AML-193 (cell line): ENCODE measurements at places on chromosomes 12 and 14.

DNA sequence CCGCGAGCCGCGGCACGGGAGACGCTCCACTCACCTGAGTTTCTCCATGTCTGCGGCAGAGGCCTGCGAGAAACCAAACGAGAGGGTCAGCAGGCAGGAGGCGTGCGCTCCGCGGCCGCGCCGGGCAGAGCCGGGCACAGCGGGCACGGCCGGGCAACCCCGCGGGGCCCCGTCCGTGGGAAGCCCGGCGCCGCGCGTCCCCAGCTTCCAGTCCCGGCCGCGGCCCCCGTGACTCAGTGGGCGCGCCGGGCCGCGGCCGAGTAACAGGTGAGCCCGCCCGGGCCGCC, 19.4 kb downstream of the BEGAIN start:
- DNase-seq = no peak

DNA sequence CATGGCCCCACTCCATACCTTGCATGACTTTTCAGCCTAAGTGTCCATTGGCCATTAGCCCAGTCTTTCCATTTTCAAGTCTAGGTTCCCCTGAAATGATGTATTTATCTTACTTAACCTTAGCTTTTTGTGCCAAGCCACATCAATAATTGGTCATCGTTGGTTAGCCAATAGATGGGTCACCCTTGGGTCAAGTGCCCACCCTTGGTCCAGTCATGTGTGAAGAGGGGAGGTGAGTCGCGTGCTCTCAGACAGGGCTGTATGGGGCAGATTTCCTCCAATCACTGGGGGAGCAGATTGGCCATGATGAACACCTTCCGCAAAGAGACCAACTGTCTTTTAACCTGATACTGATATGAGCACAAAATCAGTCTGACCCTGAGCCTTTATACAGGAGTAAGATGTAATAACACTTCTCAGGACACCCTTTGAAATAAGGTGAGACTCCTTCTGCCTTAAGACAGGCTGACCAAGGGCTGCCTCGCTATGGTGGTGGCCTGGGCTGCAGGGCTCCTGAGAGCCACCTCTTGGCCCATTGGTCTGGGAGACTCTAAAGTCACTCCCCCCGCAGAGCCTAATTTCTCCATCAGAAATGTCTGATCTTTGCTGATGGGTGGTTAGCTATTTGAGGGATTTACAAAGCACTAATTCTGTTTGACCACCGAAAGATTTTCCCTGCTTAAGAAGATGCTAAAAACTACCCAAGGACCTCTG, 143.2 kb downstream of the ZFP36L1 start:
- no peak for DNase-seq

- peak; percentile 52 for DNase-seq
These were observed 93.0 kb downstream of the GTF2A1 start for GRCh38 chr14:81127785-81128184.

DNA sequence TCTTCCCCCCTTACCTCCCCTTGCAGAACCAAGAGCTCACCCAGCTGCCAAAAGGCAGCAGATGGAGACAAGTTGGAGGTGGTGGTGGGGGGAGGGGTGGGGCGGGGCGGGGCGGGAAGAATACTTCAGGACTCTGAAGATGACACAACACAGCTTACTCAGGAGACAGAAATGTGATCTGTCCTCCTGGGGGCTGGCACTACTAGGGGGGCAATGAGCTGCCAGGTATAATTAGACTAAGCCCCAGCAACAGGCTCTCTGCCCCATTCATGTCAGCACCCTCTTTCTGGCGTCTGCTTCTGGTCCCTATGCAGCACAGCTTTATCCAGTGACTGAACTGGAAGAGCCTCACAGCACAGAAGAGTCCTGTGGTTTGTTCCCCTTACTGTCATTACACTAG, 407.0 kb downstream of the MED13L start:
- DNase-seq = no peak

- no peak for DNase-seq
These were observed 16.9 kb upstream of the DUSP6 start for GRCh38 chr12:89369166-89369565.

GRCh38 chr14:78605025-78605762, 435.0 kb downstream of the NRXN3 start:
- no peak for DNase-seq

DNA sequence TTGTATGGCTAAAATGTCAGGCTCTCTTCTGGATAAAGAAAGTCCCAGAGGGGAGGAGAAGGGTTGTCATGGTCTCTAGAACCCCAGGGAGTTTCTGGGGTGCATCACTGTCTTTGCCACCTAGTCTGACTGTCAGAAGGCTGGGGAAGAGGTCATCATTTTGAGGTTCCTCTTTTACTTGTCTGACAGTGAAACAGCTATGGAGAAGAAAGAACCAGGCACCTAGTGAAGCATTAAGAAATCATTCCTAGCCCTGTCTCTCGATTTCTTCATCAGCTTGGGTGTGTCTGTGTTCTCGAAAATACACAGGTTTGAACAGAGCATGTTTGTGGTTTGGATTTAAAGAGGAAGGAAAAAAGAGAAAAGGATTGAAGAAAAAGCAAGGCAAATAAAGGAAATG, 158.7 kb upstream of the LRIG3 start:
- DNase-seq = no peak

DNA sequence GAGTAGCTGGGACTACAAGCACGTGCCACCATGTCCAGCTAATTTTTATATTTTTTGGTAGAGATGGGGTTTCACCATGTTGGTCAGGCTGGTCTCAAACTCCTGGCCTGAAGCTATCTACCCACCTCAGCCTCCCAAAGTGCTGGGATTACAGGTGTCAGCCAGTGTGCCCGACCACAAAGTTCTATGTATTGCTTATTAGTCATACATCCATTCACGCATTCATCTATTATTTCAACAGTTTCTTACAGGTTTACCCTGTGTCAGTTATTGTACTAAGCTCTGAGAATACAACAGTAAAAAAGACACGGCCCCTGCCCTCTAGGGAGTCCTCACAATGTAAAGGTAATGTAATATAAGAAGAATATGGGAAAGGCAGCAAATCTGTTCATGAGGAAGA, 188.9 kb upstream of the BTG1 start:
- no peak for DNase-seq

DNA sequence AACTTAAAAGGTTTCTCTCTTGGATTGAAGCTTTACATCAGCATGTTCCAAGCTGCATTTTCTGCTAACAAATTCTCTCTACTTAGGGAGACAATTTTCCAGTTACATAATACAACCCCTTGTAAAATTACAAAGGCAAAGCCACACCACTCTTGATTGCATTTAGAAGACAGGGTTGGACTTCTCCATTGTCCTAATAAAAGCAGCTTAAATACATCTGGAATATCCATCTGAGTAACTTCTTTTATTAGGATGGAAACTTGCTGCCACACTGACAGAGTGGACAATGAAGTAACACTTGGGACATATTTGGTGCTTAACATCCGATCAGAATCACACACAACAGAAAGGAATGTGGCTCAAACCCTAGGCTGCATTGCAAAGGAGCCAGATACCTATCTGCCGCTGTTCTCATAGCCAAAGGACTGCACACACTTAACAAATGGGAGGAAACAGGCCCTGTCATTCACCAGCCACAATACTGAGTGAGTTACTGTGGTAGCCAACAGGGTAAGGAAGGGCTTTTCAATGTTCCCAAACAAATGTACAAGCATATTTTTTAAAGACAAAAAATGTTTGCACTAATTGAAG, 157.2 kb downstream of the PAX9 start:
- no peak for DNase-seq

- DNase-seq = peak; percentile 36
These were observed 27.5 kb downstream of the TCHP start for GRCh38 chr12:109927622-109928021.

GRCh38 chr14:69259168-69259526, 811 bp upstream of the GALNT16 start:
- no peak for DNase-seq

- DNase-seq = no peak
These were observed 126.8 kb downstream of the TRAFD1 start for GRCh38 chr12:112252184-112252583.

DNA sequence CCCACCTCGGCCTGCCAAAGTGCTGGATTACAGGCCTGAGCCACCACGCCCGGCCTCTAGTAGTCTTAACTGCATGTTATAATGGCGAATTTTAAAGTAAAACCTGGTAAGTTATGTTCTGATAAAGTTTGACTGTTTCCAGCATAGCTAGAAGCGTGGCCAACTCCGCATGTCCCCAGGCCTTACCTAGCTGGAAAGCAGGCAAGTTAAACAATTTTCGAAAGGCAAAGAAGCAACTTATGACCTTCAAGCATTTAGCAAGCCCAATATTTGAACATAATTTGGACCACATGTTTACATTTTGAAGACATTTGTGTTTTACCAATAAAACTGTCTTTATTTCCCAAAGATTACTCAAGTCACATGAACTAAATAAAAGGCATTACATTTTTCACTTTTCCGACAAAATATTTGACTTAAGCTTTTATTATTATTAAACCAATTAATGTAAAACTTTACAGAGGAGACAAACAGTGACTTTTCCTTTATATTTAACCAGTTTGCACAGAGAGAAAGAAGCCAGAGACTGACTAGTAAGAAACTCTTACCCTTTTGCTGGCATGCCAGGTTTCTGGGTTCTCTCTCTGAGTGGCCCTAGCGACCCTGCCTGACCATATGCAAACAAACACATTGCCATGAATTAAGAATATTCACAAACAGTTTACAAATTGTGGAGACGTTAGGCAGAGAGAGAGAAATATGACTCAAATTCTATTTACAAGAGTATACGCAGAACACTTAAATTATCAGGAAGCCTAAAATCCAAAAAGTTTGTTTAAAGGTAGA, 106.3 kb downstream of the RIN3 start:
- no peak for DNase-seq

GRCh38 chr14:88554457-88555286, at the start of gene PTPN21:
Gene PTPN21, minus strand, starts transcription at chr14:88555007. Its CDS starts 4,590 bp downstream, at chr14:88550417.
- DNase-seq = no peak

DNA sequence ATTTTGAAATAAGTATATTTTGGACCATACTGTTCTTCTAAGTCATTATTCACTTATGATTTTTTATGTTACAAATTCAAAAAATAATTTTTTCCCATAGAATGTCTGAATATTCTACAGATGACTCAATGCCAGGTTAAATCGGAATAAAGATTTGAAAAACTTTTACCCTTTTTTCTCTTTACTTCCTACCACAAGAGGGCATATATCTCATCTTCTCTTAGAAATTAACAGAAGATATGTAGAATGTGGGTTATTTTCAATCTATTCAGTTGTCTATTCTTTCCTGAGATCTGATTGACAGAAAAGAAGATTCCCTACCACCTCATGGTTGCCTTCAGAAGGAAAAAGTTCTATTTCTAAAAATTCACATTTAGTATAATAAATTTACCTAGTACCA, 53.0 kb upstream of the KITLG start:
- peak; percentile 1 for DNase-seq

GRCh38 chr14:71267691-71268090, 360.4 kb downstream of the PCNX1 start:
- no peak for DNase-seq

GRCh38 chr14:99252940-99253868, 18.8 kb downstream of the BCL11B start:
- no peak for DNase-seq

- DNase-seq = no peak
These were observed 18.0 kb downstream of the ACIN1 start for GRCh38 chr14:23076785-23077408.

- no peak for DNase-seq
These were observed 8.6 kb downstream of the SDS start for GRCh38 chr12:113395119-113395518.

DNA sequence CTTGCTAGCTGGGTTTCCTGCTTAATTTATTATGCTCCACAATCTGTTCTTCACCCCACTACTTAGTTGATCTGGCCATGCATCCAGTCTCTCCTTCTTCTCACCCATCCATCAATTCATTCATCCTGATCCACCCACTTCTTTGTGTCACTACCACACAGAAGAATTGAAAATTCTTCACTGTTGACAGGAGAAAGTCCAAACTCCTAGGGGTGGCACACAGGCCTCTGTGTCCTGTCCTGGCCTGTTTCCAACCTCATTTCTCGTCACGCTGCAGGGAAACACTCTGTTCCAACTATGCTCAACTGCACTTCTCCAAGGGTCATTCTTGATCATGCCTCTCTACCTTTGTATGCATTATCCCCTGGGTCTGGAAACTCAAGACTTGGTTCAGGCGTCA, 10.6 kb upstream of the KRT83 start:
- DNase-seq = no peak

DNA sequence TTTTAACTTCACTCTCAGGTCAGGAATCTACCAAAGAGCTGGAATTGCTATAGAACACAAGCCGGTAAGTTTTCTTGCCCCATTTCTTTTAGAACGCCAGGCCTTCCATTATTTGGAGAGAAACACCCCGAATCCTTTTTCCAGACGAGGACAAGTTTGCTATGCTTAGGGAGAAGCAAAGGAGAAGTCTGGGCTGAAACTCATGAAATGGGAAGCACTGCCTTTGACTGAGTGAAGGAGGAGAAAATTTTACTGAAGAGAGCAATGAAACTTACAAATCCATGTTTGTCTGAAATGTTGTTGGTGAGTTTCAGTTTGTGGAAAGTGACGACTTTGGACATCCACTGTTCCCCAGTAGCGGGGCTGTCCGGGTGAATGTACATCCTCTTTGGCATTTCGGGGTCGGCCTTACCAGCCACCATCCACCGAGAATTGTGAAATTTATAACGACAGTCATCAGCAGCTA, 3.3 kb downstream of the TBX3 start:
- no peak for DNase-seq

DNA sequence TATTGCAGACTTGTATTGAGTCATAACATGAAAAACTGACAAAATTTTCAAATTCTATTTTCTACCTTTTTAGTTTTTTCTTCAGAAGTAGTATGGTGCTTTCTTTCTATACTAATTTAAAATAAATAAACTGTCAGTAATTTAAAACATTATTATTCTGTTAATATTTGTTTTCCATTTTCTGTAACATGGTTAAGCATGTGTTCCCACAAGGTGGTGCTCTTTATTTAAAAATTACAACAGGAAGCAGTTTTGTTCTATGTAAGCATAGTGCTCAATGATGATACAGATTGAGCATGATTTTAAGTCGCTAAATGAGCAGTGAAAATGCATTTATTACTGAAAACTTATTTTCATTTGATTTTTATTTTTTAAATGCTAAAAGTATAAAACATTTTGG, 114.6 kb downstream of the PPFIA2 start:
- peak; percentile 49 for DNase-seq

DNA sequence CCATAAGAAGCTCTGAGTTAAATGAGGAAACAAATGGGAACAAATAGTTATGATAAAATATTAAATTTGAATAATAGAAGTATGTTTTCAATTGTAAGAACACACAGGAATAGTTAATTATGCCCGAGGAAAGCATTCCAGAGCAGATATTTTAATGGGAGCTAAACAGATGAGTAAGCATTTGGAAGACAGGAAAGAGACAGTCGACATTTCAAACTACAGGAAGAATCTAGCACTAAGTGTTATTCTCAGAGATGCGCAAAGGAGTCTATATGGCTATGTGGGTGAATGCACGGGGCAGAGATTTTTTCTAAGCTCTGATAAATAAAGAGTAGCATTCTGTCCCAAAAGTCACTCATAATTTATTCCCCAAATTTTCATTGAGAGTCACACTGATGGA, 64.5 kb upstream of the SSTR1 start:
- DNase-seq = no peak
